Nephron progenitor cell (in vitro differentiated cells): ENCODE measurements at places on chromosomes 4 and X.

DNA sequence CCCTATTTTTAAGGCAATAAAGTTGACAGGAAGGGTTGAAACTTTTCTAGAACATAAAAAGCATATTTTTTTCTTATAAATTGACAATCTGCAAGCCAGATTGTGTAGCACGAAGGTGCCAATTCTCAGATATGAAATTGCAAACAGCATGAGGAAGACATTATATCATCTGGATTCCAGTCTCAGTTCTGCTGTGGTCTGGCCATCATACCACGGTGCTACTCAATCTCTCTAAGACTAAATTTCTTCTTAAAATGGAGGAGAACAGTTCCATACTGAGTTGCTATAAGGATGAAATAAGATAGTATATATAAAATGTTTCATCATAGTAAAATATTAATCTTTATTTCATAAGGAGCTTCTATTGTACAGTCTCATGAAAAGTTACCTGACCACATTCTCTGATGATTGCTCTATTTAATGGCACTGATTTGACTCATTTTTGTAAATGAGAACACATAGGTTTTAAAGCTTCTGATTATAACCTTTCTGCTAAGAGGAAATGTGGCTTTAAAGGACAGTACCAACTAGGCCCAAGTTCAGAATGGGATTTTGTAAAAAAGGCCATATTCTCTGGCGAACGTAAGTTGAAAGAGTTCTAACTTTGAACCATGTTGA, 127.9 kb downstream of the SHROOM3 start:
- no peak for DNase-seq

- DNase-seq = no peak
These were observed 161.7 kb downstream of the BTC start for GRCh38 chr4:74632634-74633033.

GRCh38 chrX:290476-291166, 9.4 kb downstream of the PLCXD1 start:
- DNase-seq = no peak

GRCh38 chrX:45592101-45592500, 391.4 kb upstream of the DIPK2B start:
- no peak for DNase-seq

GRCh38 chr4:67052814-67053675, 492.3 kb downstream of the CENPC start:
- no peak for DNase-seq

DNA sequence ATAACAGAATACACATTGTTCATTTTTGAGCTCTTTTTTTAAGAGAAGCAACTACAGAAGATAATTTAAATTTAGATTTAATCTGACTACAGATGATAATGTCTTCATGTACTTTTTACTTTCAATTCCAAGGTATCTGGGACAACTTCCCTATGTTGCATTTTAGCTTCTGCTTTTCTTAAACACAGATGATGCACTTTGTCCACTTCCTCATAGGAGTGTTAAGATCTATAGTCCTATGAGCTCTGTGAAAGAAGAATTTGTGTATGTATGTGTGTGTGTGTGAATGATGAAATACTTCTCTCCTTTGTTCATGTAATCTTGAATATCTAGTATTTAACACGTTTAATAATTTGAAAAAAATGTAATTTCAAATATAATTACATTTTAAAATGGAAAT, 5.3 kb upstream of the FHIP1A start:
- DNase-seq = no peak

DNA sequence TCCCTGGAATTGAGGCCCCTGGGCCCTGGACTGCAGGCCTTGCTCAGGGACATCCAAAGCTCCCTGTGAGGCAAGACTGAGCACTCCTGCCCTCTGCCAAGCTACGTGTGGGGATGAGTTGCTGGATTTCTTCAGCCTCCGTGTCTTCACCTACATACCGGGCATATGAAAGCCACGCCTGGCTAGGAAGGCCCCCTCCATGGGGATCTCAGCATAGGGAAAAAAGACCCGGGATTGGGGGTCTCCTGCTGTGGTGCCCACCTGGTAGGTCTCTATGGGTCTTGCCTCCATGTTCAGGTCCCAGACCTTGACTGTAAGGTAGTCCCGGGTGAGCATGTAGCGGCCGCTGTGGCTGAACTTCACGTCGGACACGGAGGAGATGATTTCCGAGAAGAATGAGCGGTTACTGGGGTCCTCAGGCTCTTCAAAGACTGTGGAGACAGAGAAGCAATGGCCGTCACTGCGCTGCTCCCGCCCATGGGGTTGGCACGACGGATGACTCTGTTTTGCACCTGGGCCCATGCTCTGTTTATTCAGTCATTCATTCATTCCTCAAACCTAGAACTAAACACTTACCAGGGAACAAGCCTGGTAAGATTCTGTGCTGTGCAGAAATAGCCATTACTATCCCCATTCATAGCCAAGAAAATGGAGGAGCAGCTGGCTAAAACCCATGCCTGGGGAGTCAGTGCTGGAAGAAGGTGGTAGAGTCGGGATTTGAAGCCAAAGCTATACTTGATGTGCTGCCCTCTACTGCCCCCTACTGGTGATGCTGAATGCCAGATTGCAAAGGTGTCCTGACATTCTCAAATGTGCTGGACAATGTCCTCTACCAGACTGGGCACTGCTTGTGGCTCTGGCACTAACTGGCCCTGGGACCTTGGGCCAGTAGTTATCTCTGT, 63.9 kb downstream of the WFS1 start:
- DNase-seq = no peak

- DNase-seq = no peak
These were observed 82.1 kb downstream of the NHSL2 start for GRCh38 chrX:71992711-71993110.

DNA sequence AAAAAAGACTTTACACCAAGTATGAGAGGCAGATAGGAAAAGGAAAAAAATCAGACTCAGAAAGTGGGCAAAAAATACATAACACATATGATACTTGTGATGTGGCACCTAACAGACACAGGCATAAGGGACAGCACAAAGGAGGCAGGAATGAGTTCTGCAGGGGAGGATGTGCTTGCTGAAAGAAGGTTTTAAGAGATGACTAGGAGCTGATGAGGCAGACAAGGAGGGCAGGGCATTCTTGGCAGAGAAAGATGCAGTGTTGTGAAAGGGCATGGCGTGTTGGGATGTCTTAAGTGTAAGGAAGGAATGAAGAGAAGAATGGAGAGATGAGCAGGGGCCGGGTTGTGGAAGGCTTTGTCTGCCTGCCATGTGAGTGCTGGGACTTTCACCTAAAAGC, 49.7 kb upstream of the TMEM154 start:
- no peak for DNase-seq

DNA sequence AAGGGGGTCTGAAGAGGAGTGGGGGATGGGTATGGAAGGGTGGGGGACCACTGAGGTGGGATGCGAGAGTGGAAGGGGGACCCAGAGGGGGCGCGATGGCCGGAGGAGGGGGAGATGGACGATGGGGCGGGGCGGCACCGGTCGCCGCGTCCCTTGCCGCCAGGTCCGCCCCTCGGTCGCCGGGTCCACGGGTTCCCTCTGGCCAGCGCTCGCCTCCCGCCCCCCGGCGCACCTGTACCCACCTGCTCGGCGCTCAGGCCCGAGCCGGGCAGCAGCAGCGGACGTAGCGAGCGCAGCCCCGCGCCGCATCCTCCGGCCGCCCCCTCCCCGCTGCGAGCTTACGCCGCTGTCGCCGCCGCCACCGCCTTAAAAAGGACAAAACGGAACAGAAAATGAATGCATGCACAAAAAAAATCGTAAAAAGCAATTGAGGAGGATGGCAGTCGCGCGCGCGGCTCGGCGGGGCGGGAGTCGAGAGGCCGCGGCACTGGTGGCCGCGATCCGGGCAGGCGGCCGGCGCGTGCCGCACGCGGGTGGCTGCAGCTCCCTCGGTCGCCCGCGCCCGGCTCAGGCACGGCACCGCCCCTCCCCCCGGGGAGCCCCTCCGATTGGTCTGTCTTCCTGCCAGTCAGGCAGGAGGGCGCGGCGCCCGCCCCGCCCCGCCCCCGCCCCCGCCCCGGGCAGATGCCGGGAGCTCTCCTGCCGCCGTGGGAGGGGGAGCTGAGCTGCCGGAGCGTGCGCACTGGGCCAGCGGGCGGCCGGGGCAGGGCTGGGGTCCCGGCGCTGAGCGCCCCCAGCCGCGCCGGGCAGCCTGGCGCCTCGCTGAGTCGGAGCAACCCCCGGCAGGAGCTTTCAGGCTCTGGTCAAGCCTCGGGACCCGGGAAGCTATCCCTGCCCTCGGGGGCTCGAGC, at the start of gene JAKMIP1:
Gene JAKMIP1 (minus strand): TSS at position 539 of the 911 bp plus-strand sequence. CDS start 87,699 bp downstream, outside the sequence.
- DNase-seq = peak; percentile 98

GRCh38 chrX:38891641-38892413, 90.6 kb downstream of the MID1IP1 start:
- no peak for DNase-seq

- no peak for DNase-seq
These were observed 204.9 kb downstream of the SMARCA1 start for GRCh38 chrX:129318375-129318774.

GRCh38 chr4:38184404-38184803, 224.2 kb downstream of the PTTG2 start:
- no peak for DNase-seq

- DNase-seq = no peak
These were observed 1415.8 kb upstream of the TENM3 start for GRCh38 chr4:180827232-180828009.

GRCh38 chr4:111930659-111931058, 214.6 kb upstream of the FAM241A start:
- no peak for DNase-seq

DNA sequence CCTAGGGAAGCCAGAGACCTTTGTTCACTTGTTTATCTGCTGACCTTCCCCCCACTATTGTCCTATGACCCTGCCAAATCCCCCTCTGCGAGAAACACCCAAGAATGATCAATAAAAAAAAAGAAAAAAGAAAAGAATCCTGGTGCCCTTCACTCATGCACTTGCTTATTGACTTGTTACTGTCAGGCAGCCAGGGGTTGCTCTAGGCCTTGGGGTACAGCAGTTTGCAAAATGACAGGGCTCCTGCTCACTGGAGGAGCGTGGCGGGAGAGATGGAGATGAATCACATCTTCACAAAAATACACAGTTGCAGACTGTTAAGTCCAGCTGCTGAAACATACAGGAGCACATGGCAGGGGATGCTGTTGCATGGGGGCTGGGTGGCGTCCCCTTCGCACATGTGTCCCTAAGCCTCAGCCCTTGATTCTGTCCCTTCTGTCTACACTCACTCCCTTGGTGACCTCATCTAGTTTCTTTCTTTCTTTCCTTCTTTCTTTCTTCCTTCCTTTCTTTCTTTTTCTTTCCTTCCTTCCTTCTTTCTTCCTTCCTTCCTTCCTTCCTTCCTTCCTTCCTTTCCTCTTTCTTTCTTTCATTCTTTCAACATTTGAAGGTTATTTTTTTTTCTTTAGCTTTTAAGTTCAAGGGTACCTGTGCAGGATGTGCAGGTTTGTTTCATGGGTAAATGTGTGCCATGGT, 16.9 kb upstream of the TMEM271 start:
- no peak for DNase-seq
